ENCODE measurements at places on chromosomes 16 and 17.

GRCh38 chr16:20969386-20969785 lies 68.8 kb downstream of the LYRM1 start:
- DNase-seq, result no peak

DNA sequence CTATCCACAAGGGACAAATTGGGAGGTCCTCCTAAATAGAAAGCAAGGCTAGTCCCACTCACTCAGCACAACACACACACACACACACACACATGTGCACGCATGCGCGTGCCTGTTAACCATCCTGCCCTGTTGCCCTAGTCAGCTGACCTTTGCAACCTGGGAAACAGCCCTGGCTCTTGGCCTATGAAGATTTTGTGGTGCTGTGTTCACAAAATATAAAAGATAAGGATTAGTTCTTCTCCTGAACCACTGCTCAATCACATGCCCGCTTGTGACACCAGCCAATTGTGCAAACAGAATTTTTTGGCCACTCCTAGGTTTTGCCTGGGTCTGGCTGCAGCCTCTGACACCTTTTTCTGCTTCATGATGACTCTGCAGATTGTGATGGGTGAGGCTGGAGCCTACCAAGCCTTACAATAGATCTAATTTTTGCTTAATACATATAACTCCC lies 3.3 kb upstream of the CES1 start:
- no peak for DNase-seq

- DNase-seq, result no peak
Measured at GRCh38 chr16:30524575-30525568, 1.5 kb downstream of the ZNF768 start.

GRCh38 chr16:12341423-12341822 lies 364.9 kb downstream of the SNX29 start:
- no peak for DNase-seq

DNA sequence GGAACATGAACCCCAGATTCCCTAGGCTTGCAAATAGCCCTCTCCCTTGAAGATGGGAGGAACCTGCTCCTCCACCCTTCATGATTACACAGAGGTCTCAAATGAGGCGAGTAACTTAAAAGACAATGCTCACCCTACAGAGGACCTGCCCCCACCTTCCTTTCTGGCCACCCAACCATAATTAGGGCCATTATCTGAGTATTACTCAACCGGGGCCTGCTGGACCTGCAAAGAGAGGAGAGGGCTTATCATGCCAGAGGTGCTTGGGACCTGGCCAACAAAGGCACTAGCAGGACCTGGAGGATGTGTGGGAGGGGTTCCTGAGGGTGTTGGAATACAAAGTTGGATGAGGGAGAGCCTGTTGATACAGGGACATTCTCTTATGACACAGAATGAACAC lies 42.4 kb downstream of the RNF157 start:
- DNase-seq, result no peak

DNA sequence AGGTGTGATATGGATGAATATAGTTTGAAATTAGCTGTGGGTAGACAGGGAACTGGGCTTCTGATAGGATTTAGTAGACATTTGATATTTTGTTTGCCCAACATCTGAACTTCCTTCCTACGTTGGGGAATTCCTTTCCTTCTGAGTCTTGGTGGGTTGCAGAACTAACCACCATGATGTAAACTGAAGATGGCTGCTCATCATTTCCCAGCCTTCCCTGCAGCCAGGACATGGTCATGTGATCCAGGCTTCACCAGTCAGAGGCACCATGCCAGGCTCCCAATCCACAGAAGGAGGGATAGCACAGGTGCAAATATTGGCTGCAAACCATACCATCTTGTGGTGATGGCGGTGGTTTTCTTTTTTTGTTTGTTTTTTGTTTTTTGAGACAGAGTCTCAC lies 57.4 kb downstream of the EMP2 start:
- no peak for DNase-seq

- DNase-seq, result no peak
Measured at GRCh38 chr16:8458481-8459046, 131.7 kb downstream of the TMEM114 start.

DNA sequence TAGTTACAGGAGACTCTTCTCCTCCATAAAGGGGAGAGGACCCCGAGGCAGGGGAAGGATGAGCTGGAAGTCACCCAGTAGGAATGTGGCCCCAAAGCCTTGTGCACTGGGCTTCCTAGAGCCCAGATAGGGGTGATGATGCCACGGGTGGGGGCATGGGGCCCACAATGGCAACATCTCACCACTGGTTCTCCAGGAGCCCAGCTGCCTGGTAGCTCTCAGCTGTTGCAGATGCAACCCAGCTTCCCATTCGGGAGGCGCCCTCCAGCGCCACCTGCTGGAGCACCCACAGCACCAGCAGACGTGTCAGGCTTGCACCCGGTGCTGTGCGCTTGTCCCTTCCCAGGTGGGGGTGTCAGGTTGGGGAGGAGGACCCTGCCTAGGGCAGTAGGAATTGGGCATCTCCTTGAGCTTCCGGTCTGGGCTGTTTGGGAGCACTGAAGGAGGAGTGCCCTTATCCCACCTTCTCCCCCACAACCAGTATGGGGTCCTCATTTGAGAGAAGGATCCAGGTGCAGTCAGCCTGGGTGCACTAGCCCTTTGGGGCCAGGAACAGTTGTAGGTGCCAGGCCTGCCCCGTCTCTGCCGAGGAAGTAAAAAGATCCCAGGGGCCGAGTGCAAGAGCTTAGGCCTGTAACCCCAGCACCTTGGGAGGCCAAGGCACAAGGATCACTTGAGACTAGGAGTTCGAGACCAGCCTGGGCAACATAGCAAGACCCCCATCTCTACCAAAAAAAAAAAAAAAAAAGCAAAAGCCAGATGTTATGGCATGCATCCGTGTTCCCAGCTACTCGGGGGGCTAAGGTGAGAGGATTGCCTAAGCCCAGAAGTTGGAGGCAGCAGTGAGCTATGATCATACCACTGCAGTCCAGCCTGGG lies 14.4 kb downstream of the CDIPT start:
- DNase-seq, result peak; percentile 80

- DNase-seq, result peak; percentile 88
Measured at GRCh38 chr17:67376737-67377487, at the start of gene PITPNC1. PITPNC1 (plus strand) TSS chr17:67377281.

DNA sequence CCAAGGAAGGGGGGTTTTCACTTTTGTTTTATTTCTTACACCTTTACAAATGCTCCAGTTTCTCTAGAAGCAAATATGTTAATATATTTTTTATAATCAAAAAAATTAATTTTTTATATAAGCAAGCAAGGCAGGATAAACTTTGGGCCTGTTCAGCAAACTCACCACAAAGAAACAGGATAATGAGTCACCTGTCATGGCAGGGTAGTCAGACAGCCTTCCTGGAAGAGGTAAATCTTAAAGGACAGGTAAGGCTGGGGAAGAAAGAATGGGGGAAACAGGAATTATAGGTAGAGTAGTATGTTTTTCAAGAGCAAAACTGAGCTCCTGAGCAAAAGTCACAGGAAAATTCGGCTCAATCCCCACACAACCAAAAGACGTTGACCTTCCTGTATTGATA lies 186.3 kb upstream of the SOX9 start:
- no peak for DNase-seq

- DNase-seq, result no peak
Measured at GRCh38 chr16:69040144-69040909, 65.1 kb upstream of the HAS3 start.

DNA sequence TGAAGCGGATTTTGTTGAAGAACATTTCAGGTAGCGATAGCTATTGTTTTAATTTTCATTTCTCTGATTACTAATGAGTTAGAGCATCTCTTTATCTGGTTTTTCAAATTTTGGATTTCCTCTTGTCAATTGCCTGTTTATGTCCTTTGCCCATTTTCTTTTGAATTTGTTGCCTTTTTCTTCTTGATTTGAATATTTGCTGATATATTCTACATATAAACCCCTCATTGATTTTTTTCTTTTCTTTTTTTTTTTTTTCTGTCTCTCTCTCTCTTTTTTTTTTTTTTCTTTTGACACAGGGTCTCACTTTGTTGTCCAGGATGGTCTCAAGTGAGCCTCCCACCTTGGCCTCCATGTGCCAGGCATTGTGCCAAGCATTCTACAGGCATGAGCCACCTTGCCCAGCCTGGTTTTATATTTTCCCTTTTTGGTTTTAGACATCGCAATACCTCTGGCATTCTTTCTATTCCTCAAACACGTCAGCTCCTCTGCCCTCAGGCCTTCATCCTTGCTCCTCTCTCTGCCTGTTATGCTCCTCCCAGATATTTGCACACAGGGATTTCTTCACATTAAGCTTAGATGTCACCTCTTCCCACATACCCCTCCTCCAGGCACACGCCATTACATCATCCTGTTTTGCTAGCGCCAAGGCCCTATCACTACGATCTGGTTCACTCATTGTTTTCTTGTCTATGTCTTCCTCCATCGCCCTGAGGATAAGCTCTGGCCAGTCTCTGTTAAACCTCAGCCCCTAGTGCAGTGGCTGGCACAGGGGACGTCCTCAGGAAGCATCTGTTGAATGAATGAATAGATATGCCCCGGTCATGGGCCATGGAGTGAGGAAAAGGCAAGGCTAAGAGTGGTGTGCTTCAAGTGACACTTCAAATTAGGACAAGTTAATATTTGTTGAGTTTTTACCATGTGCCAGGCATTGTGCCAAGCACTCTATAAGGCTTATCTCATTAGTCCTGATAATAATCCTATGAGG lies 8.6 kb downstream of the SARM1 start:
- no peak for DNase-seq

- no peak for DNase-seq
Measured at GRCh38 chr16:77548766-77549165, 113.9 kb upstream of the ADAMTS18 start.

GRCh38 chr17:81097134-81097942 lies 62.4 kb downstream of the BAIAP2 start:
- DNase-seq, result peak; percentile 46

- DNase-seq, result no peak
Measured at GRCh38 chr16:84555418-84556196, 51.1 kb upstream of the MEAK7 start.

DNA sequence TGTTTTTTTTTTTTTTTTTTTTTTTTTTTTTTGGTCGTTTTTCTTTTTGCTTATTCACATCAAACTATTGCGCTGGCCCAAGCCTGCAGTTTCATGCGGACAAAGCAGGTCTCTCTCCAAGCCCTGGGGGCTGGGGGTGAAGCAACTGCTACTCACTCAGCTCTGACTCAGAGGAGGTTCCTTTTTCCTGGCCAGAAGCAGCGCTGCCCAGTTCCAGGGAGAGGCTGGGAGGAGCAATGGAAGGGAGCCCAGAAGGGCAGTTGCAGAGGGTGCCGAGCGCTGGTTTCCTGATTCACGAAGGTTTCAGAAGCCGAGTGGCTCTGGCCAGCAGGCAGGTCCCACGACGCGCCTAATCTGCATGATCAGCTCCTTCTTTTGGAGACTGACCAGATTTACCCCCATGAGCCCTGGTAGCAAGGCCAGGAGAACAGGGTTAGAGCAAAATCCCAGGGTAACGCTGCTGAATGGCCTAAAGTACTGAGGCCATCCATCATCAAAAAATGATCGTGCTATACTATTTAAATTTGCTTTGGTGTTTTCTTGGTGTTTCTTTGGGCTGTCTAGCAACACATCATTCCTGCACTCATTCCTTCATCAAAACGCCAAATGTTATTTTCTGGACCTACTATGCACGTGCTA lies 144.7 kb upstream of the SOX9 start:
- DNase-seq, result no peak

GRCh38 chr17:37643869-37644268 lies 623 bp upstream of the DDX52 start:
- no peak for DNase-seq

GRCh38 chr16:67480833-67481560 lies at the start of gene ATP6V0D1:
ATP6V0D1 (minus strand) TSS chr16:67481157; CDS start chr16:67481086, 71 bp downstream.
- DNase-seq, result peak; percentile 99

- DNase-seq, result no peak
Measured at GRCh38 chr16:87607223-87607622, 4.9 kb downstream of the JPH3 start.

DNA sequence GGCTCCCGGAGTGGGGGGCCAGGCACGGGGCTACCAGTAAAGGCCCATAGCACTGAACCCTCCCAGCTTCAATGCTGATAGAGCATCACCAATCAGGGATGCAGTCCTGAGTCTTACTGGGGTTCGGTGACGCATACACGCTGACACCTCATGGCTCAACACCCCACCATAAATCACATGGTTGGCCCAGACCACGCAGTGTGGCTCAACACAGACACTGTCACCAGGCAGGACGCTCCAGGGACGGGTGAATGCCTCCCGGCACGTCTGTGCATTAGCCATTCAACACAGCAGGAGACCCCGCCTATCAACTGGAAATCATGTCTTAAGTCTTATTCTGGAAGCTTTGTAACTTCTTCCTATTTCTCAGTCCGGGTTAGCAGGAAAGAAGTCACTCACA lies 35.0 kb downstream of the NECAB2 start:
- DNase-seq, result no peak

DNA sequence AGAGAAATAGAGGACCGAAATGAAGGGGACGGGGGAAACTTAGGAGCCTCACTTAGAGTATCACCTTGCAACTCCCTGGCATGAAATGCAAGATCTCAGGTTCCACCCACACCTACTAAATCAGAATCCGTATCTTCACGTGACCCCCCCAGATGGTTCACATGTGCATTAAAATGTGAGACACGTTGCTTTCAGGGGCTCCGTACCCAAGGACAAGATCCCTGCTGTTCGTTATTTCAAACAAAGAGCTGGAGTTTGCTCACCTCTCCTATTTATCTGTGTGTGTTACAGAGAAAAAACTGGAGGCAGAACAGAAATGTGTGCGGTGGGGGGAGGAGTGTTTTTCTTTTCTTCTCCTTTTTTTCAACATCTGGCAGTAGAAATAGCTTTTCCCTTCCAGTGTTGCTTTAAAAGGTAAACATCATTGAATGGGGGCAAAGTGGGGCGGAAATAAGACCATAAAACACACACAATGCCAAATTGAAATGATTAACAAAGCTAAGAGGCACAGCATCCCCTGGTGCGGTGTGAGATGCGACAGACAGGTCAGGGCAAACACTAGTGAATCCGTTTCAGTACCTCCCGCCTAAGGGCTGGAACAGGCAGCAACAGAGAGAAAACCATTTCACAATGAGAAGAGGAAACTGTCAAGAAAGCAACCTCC lies 145.4 kb downstream of the SOX9 start:
- DNase-seq, result no peak

DNA sequence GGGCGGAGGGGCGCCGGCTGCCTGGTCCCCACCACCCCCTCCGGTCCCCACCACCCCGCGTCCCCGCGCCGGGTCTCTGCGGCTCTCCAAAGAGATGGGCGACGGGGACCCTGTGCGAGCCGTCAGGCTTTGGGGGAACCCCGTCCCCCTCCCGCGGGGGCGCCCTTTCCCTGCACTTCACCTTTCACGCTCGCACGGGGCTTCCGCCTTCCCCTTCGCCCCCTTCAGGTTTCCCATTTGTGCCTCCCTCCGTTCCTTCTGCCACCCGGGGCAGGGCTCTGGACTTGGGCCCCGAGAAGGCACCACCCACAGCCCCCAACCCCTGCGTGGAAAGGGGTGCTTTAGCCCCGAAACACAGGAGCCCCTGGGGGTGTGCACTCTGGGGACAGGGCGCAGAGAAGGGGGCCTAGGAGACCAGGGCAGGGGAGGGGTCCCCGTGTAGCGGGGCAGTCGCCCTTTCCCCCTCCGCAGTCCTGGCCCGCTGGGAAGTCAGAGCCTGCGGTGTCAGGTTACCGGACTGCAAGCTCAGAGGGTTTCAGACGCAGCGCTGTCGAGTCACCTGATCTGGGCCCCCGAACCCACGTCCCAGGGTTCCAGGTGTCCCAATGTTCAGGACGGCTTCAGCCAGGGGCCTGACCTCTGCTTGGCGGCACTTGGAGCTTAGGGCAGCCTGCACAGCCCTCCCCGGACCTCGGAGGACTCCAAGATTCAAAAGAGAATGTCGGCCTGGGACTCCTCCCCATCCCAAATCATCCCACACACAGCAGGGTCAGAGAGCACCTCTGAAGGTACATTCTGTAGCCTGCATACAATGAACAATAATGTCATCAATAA lies 6.7 kb upstream of the CCDC92B start:
- DNase-seq, result no peak

Measured in CD4-positive, alpha-beta T cell treated with Interleukin-1 beta for 1 hour (primary cell).